Dermis microvascular lymphatic vessel endothelial cell (primary cell): ENCODE measurements at places on chromosomes 3 and 15.

DNA sequence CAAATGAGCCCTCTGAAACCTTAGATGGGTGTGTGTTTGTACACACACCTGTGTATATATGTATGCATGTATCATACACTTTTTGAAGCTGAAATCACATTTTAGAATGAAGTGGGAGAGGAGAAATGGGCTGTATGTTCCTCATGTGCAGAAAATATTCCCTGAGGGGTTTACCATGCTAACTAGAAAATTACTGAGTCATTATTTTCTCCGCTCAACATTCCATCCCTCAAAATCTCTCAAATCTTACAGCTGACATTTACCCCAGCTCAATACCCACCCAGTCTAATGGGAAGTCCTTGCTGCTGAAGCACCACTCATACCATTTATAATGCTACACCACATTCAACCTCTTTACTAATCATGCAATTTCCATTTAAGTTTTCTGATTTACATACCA lies 138.6 kb downstream of the P2RY1 start:
- DNase-seq: no peak

DNA sequence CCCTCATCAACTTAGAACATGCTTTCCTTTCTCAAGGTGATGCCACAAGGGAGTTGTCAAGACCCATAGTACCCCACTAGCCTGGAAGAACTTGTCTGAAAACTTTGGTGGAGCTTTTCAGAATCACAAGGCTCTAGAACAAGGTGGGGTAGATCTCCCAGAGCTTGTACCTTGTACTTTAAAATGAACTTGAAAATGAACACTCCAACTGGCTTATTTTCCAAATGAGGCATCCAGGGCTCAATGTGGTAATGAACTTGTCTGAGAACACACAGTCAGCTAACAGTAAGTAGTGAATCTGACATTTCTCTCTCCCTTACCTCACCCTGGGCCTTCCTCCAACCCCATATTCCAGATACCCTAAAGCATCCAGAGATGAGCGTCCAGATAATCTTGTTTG lies 81.8 kb upstream of the THBS1 start:
- no peak for DNase-seq

DNA sequence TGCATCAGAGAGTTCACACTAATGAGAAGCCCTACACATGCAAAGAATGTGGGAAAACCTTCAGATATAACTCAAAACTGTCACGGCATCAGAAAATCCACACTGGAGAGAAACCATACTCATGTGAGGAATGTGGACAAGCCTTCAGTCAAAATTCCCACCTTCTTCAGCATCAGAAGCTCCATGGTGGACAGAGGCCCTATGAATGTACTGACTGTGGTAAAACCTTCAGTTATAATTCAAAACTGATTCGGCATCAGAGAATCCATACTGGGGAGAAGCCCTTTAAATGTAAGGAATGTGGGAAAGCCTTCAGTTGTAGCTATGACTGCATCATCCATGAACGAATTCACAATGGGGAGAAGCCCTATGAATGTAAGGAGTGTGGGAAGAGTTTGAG lies 10.2 kb downstream of the ZNF619 start:
- DNase-seq: no peak

DNA sequence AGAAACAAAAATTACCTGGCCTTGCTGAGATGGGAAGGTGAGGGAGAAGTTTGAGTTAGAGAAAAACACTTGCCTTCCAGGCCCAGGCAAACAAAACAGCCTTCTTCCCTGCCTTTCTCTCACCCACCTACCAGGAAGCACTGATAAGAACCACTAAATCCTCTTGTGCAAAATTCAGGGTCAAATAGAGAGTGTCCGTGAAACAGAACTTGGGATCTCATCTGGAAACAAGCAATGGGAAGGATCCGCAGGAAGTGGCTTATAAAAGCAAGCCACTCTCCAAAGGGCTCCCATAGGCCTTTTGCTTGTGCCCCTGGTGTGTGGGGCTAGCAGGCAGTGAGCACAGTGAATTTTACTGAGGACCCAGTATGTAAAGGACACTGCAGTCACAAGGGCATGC lies 11.0 kb downstream of the ADAMTS9 start:
- no peak for DNase-seq

- DNase-seq: no peak
Measured at GRCh38 chr15:33679061-33679460, 289.2 kb upstream of the CHRM5 start.
